ENCODE measurements at places on chromosomes 4 and X. TPM values are rescaled to one million over a fixed set of nuclear protein-coding genes. Genes with fewer than 3 reads are reported as not detected.

DNA sequence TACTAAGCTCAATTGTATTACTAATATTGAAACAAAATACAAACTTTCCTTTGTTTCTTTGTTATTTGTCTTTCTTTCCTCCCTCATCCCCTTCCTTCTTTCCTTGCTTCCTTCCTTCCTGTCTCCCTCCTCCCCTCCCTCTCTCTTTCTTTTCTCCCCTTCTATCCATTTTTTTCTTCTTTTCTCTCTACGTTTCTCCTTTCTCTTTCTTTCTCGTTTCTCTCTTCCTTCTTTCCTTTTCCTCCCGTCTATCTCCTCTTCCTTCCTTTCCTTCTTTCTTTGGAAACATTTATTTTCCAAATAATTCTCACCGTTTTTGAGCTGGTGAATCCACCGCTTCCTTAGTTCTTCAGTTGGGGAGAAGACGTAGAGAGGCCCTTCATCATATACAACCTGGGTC lies 16.3 kb downstream of the BTK start:
- ATAC-seq = no peak

GRCh38 chr4:168531305-168531704 lies 34.5 kb downstream of the PALLD start:
- ATAC-seq = no peak

GRCh38 chr4:28682847-28683246 lies 1822.2 kb downstream of the STIM2 start:
- ATAC-seq = no peak

DNA sequence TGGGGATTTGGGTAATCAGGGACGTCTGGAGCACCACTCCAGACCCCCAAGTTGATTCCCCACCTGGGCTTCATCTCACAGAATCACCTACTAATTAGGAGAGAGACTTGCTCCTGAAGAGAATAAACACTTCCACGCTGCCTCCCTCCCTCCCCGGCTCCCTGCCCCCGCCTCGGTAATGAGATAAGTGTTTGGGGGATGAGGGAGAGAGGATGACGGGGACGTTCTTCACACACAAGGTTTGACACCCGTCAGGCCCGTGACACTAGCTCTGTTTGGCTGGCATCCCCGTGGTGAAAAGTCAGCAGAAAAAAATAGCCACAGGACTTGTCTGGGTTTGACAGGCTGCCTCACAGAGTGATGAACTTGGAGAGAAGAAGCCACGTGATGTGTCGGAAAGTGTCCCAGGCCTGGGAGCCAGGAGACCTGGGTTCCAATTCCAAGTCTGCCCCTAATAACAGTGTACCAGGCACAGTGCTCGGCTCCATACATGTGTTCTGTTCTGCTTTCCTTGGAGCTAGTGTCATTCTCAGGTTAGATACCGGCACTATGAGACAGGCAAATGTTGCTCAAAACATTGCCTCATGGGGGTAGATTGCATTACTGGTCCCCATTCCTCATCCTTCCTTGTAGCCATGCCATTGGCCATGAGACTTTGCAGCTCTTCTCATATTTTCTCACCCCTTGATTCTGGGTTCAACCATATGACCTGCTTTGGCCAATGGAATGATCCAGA lies 578.0 kb downstream of the BCOR start:
- ATAC-seq = no peak

DNA sequence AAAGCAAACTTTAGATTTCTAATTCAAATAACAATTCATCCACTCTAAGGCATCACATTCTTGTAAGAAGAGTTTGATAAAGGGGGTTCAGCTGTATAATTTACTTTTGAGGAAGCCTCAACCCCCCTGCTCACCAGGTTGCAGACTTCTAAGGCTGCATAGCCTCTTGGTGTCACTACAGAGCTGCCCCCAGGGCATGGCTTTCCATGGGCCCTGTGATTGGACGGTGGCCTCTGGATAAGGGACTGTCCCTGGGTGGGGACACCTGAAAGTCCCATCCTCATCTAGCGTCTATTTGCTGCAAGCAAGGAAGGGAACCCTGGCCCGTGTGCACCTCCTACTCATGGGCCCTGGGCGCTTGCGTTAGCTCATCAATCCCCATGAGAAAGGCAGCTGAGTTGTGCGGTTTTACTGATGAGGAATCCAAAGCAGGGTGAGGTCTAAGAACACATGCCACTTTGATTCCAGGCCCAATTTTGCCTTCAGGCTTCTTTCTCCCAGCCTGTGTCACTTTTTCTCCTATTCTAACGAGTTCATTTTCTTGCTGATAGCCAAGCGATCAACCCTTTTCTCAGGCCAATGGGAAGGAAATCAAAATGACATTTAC lies 51.8 kb downstream of the SCML1 start:
- ATAC-seq = no peak

GRCh38 chrX:40290517-40290916 lies 192.8 kb upstream of the BCOR start:
- no peak for ATAC-seq

DNA sequence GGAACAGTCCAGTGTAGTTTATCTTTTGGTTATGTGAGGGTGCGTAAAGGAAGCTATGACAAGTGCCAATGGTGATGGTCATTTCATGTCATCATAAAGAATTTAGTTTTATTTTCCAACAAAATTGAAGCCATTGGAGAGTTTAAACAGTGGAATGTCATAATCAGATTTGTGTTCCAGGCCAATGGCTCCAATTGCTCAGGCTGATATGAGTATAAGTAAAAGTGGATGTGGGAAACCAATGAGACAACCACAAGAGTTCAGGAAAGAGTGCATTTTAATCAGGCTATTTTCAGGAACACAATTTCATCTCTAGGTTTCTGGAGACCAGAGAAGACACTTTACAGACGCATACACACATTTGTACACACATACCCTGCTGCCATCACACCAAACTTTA lies 20.7 kb downstream of the SPANXC start:
- ATAC-seq = no peak

GRCh38 chrX:130184857-130185256 lies 13.1 kb downstream of the RAB33A start:
- ATAC-seq = no peak

Gene PDLIM3
- total RNA-seq = 6.4 TPM

Gene SH3RF1
- total RNA-seq = 5.4 TPM
